ENCODE measurements at places on chromosomes 1 and 21. TPM values are rescaled to one million over a fixed set of nuclear protein-coding genes. Genes with fewer than 3 reads are reported as not detected.

DNA sequence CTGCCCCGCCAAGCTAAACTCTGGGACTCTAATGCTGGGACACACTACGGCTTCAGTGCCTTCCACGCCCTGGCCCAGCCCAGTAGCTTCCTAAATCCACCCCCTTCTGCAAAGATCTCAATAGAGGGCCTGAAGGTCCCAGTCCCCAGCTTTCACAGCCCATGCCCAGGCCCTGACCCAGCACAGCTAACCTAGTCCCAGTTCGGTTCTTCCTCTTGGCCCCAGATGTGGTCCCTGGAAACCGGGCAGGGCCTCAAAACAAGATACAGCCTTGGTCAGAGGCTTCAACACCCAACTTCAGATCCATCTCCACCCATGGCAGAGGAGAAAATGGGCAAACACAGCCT lies 646 bp upstream of the PDZK1IP1 start:
- DNase-seq: no peak

DNA sequence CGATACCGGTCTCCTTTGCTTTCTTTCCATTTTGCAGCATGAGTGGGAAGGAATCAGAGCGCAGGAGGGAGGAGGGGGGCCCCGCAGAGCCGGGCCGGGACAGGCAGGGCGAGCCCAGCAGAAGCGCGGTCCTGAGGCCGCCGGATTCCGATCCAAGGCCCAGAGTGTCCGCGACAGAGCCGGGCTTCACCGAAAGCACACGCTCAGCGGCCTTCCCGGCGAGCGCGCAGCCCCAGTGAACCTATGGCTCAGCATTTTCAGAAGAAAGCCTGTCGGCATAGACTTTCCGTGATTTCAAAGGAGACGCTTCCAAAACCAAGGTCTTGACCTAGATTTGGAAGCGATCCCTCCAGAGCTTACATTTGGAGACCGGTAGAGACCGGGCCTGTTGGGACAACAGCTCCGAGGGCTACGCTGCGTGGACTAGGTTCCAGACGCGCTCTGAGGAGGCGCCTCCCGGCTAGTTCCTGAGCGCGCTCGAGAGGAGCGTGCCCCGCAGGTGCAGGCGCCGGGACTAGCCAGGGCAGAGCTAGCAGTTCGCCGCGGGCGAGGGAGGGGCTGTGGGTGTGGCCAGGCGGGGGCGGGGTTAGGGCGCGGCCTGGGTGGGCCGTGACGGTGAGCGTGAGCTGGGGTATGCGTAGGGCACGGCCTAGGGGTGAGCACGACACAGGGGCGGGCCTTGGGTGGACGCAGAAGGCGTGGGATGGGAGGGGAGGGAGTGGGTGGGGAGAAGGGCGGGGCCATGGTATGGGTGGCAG lies 27.8 kb upstream of the PRSS38 start:
- DNase-seq: peak; percentile 72

Gene RIPK4
- polyA plus RNA-seq: 25.3 TPM

Gene MMEL1
- polyA plus RNA-seq: 3.3 TPM
